Airway epithelial cell (primary cell): ENCODE measurements at places on chromosomes 4 and X. TPM values are rescaled to one million over a fixed set of nuclear protein-coding genes. Genes with fewer than 3 reads are reported as not detected.

Gene ITIH6
- total RNA-seq, result not detected in 2 replicates

Gene SPIN2A
- 0.07 TPM in 1 of 2 replicates, not detected in the other for total RNA-seq

Gene ZNF157
- 0.14 TPM in 2 replicates for total RNA-seq

Gene TRAPPC11
- 28.9 and 31.7 TPM in 2 replicates for total RNA-seq

Gene DSPP
- total RNA-seq, result not detected in 2 replicates
